ENCODE measurements at places on chromosomes 13 and 19.

DNA sequence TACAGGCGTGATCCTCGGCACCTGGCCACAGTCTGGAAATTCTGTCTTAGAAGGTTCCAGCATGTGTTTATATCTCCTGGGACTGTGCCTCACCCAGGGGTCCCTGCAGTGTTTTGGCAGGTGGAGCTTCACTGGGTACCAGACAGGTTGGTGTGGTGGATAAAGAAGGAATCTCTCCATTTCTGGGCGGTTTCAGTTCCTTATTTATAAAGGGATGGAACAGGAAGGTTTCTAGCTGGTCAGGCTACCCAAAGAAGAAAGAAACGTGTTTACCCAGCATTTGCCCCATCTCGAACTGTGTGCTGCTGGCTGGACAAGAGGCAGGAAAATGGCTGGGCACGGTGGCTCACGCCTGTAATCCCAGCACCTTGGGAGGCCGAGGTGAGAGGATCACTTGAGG, 9.8 kb downstream of the PNPLA6 start:
- no peak for DNase-seq

- DNase-seq, result peak; percentile 76
These were observed 9.6 kb downstream of the GIPR start for GRCh38 chr19:45677351-45678230.

GRCh38 chr19:55626350-55626749, 2.0 kb upstream of the ZNF784 start:
- DNase-seq, result no peak

GRCh38 chr19:15015946-15016542, 33.2 kb upstream of the CASP14 start:
- no peak for DNase-seq

GRCh38 chr19:28519952-28520861, 692.7 kb downstream of the UQCRFS1 start:
- no peak for DNase-seq

DNA sequence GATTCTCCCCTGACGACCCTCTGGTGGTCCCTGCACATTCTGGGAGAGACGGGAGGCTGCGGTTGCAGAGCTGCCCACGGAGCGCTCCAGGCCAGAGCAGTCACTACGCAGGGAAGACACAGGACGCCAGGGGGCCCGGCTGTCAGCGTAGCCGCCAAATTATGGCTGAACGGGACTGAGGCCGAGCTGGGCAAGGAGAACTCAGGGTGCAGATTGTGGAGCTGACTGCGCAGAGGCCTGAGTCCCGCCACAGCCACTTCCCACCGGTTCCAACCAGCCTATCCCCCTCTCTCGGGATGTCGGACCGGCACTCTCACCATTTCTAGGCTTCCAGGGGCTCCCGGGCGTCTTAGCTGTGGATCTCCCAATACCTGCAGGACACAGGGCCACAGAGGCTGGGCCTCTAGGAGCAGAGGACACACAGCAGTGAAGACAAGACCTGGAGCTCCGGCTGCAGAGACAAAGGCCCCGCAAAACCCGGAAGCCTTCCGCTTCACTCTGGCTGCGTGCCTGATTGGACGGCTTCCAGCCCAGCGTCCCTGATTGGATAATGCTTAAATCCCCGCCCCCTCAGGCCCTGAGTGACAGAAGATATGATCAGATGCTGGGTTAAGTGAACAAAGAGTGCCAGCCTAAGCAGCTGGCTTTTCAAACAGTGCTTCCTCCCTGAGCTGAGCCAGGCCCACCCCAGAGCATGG, at the start of gene ZNF737:
Gene ZNF737 (minus strand): TSS at position 461 of the 698 bp plus-strand sequence. CDS start 141 bp downstream, at position 320.
- DNase-seq, result peak; percentile 97

DNA sequence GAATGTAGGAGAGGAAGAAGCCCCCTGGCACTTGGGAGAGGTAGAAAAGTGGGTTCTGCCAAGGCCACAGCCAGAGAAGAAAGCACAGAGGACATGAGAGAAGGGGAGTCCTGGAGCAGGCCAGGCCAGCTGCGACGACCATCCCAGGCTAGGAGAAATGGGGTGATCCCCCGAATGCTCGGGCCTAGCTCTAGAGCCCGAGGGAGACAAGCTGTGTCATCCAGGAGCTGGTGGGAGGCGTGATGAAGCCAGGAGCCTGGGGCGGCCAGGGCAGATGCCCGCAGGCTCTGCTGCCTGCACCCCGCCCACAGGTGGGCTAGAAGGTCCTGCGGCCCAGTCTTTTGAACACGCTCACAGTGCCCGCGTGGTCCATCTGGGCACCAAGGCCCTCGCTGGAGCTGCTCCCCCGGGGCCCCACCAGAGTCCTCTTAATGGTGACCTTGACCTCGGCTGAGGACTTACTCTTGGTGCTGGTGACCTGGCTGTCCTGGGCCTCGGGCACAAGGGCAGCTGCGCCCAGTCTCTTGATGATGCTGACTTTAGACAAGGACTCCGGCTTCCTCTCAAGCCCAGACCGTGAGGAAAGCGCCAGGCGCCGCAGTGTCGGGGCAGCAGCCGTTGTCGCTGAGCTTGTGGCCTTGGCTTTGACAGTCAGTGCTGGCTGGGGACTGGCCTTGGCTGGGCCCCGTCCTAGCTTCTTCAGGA, 26.5 kb downstream of the C19orf47 start:
- DNase-seq, result no peak

- DNase-seq, result no peak
These were observed 32.9 kb downstream of the ZNF701 start for GRCh38 chr19:52602941-52603340.

DNA sequence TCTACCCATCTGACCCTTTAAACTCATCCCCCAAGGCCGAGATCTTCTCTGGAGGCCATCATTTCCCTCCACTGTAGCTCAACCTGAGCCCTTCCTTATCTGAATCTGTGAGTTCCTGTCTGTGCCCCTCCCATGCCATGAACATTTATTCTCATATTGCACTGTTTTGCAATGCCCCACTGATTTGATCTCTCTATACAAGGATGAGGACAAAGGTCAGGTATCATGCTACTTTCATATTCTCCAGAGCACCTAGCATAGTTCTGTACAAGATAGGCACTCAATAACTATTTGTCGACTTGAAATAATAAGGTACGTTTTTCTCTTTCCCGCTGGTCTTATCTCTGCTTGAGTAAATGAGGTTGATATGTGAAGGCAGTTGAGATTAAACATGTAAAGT, 135.5 kb downstream of the KLF5 start:
- DNase-seq, result no peak

DNA sequence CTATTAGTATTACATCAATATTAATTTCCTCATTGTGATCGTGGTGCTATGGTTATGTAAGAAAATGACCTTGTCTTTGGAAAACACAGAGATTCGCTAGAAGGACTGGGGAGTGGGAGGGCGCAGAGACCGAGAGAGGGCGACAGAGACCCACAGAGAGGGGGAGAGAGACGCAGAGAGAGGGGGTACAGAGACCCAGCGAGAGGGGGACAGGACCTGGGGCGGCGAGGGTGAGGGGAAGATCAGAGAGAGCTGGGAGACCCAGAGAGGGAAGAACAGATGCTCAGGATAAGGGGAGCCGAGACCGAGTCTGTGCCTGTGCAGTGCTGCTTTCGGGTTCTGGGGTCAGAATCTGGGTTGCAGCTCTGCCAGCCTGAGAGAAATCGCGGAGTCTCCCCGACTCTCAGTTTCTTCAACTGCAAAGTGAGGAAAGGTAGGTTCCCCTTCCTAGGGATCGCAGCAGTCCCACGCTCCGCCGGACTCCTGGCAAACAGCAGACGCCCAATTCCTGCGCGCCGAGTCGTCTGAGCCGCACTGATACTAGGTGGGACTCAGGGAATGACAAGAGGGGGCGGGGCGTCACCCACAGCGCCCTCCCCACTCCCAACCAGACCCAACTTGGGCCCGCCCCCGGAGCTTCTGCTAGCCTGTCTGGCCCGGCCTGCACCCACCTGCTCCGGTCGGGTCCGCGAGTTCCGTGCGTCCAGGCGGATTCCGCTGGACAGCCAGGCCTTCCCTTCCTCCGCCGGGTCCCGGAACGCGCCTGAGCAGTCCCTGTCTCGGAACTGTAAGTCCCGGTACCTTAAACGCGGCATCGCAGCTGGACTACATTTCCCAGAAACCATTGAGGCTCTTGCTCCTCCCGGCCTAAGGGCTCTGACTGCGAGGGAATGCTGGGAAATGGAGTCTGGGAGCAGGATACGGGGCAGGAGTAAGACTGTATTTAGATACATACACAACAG, 15.3 kb downstream of the IZUMO2 start:
- DNase-seq, result peak; percentile 77

- DNase-seq, result no peak
These were observed 14.2 kb downstream of the NDUFA11 start for GRCh38 chr19:5889288-5889971.

GRCh38 chr19:49400029-49400428, 12.0 kb downstream of the KASH5 start:
- DNase-seq, result no peak

DNA sequence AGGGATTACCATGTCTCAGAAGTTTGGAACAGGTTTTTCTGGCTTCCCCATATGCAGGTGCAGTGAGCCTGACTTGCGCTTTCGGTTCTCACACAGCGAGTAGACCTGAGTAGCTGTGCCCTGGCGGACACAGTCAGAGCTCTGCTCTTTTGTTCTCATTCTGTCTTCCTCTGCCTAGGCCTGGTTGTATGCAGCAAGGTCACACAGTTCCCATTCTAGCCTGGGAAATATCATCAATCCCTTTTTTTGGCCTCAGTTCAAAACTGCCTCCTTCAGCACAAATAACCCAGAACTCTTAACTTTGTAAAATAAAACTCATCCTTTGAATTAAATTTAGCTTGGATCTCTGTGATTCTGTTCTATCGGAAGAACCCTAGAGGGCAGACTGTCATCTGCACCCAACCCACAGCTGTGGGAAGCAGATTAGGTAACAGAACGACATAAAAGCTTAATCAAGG, 10.2 kb downstream of the OXGR1 start:
- peak; percentile 72 for DNase-seq

GRCh38 chr13:93004919-93005318, 221.7 kb upstream of the GPC6 start:
- no peak for DNase-seq

DNA sequence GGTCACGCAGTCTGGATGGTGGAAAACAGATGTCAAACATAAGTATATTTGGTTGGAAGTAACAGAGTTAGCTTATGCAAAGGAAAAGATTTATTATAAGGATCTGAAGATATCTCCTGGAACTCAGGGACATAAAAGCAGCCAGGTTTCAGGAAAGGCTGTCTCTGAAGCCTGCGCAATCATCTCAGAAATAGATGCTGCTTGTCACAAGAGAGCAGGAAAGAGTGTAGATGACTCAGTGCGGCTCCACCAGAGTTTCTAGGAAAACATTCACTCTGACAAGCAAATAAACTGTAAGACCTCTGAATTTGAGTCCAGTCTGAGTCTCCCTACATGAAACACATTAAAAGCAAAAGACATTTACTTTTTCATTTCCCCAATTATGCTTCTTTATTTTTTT, 220.4 kb upstream of the HTR2A start:
- DNase-seq, result no peak

GRCh38 chr19:16191216-16191908, 6.2 kb downstream of the FAM32A start:
- no peak for DNase-seq

- no peak for DNase-seq
These were observed 10.4 kb upstream of the KLF16 start for GRCh38 chr19:1873524-1874473.

- DNase-seq, result no peak
These were observed 127.1 kb downstream of the GGACT start for GRCh38 chr13:100461309-100462030.

- no peak for DNase-seq
These were observed 2.7 kb downstream of the PRKACA start for GRCh38 chr19:14114854-14115253.

- DNase-seq, result no peak
These were observed 116.5 kb upstream of the FBXL3 start for GRCh38 chr13:77143431-77143830.

DNA sequence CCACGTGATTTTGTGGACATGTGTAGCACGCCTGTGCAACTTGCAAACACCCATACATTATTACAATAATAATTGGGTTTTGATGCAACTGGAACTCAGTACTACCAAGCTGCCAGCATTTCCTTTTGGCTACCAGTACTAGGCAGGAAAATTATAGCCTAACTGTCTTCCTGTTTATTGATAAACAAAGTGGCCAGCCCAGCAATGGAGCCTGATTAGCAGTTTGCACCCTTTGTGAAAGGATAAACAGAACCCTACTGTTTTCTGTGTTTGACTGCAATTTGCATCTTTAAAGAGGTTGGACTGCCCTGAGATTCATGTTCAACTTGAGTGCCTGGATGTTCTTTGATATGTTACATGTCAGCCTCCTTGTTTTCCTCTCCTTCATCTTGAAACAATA, 173.9 kb downstream of the ZIC5 start:
- no peak for DNase-seq

DNA sequence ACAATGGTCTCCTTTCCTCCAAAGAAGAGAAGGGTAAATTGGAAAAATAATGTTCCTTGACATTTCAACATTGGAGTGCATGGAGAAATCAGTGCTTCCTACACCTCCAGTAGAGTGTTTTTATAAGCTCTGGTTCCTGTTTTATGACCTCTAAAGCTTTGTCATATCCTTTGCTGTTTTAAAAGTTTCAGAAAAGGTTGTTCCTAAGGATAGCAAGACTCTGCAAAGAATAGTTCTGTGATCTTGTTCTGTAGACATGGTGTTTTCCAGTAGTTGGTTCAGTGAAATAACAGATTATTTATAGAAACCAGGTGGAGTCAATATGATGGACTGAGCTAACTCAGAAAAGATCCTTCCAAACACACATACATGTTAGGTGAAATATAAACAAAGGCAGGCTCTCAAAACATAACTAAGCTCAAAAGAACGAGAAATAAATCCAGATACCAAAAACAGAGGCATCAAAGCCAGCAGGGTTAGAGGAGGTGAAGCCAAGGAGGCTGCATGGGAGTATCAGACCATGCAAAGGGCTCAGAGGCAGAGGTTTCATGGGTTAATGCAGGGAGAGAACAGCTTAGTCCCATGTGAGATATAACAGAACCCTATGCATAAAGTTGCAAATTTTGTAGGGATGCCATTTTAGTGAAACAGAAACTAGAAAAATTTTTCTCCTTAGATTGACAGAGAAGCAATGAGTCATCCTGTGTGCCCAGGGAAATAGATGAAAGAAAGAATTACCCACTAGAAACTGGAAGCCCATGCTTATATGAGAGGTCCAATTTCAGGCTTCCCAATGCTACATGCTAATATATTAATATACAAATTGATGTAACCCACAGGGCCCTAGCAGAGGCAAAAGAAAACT, 44.3 kb downstream of the SHISA2 start:
- DNase-seq, result no peak

- DNase-seq, result no peak
These were observed 200.5 kb downstream of the ABCC4 start for GRCh38 chr13:95100525-95101433.

DNA sequence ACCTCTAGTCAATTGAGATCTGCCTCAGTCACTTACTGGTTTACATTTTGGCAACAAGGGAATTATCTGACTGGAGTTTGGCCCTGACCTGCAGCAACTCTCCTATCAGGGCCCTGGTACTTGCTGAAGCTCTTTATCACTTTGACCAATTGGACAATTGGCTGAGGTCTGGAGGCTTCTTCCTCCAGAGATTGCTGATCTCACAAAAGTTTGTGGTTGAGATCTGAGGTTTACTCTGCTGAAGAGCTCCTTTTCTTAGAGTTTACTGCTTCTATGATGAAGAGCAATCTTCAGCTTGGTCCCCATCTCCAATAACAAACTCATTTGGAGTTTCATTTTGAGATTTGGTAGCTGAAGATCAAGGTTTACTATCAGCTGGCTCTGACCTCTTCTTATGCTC, 276.9 kb upstream of the SGCG start:
- DNase-seq, result no peak
